NCI-H524 treated with DMSO at 0.1 percent for 48 hours (cell line): ENCODE measurements at places on chromosomes 2 and 18.

- DNase-seq: no peak
These were observed 164.4 kb downstream of the FMNL2 start for GRCh38 chr2:152499331-152499816.

- no peak for DNase-seq
These were observed 227.1 kb downstream of the RAB3GAP1 start for GRCh38 chr2:135279209-135279608.

DNA sequence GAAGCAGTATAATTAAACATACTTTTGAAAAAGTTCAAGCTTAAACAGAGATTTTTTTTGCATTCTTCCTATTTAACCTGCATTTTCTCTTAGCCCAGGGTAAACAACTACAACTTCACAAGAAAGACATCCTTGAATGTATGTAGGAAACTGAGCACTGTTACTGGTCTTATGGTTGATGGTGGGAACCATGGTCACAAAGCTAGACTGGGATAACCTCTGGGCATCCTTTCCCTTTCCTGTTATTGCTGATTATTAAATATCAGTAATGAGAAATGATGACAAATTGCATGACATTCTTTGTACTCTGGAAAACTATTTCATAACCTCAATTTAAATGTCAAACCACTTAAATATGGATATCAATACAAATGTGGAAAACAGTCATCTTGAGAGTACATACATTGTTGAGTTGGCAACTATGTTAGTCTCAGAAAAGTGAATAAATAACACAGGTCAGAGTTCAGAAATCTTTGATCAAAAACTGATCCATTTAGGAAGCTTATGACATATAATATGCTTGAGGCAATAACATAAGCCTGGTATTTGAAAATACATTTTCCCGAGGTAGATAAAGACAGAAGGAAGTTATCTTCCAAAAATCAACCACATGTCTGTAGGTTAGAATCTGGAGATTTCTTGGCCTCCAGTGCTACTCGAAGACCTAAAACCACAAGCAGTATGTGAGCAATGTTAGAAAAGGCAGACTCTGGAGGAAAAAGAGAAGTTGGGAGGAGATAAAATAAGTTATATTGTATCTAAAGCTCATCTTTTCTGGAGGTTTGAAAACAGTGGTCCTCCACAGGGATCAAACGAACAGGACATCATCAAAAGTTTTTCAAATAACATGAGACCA is 65.2 kb upstream of the ST8SIA5 start:
- no peak for DNase-seq

GRCh38 chr18:519019-519879 is 18.7 kb upstream of the COLEC12 start:
- no peak for DNase-seq

DNA sequence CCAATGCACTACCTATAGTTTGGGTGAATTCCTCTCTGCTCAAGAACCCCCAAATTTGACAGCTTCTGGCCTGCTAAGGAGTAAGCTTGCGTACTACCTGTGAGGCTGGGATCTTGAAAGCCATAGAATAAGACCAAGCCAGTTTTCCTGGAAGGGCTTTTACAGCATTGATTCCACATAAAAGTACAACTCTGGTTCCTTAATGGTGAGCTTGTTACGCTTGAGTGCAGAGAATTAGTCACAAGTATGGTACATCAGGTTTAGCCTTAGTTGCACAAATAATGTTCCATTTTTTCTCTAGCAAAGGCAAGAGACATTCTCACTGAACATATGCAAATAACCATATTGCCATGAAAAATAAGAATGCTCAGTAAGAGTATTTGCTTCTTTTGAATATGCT is 39.1 kb upstream of the STK39 start:
- no peak for DNase-seq

GRCh38 chr2:226466589-226466988 is 333.0 kb downstream of the IRS1 start:
- DNase-seq: no peak

- no peak for DNase-seq
These were observed 26.9 kb downstream of the ANO7 start for GRCh38 chr2:241215421-241215820.

DNA sequence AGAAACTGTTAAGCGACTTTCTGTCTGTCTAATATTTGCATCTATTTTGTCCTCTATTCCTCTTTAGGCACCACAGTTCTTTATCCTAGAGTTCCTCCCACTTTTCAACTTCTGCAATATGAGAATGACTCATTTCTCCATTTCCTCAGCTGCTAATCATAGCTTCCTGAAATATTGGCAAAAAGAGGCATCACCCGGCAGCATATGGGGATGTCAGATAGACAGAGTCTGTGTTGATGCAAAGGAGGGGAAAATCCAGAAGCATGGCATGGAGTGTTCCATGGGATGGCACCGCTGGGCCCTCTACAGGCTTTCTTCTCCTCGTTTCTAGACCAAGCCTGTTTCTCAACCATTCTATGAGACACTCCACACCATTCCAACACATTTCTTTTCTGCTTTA is 93.4 kb downstream of the DOCK10 start:
- DNase-seq: no peak

DNA sequence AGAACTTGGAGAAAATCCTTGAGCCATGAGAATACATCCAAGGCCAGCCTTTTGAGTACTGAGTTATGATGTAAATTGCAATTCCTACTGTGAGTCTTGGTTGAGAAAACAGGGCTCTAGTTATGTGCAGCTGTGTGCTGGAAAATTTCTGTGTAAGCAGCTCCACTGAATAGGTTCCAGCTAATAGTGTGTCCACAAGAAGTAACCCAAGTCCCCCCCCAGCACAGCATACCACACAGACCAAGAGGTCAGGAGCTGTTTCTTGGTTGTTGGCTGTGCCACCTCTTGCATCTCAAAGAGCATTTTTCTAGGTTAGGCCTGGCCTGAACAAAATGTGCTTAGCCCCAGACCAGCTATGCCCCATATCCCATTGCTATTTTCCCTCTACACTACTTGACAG is 36.8 kb upstream of the APCDD1 start:
- no peak for DNase-seq

- no peak for DNase-seq
These were observed 2.6 kb downstream of the CHRNG start for GRCh38 chr2:232541961-232542714.

DNA sequence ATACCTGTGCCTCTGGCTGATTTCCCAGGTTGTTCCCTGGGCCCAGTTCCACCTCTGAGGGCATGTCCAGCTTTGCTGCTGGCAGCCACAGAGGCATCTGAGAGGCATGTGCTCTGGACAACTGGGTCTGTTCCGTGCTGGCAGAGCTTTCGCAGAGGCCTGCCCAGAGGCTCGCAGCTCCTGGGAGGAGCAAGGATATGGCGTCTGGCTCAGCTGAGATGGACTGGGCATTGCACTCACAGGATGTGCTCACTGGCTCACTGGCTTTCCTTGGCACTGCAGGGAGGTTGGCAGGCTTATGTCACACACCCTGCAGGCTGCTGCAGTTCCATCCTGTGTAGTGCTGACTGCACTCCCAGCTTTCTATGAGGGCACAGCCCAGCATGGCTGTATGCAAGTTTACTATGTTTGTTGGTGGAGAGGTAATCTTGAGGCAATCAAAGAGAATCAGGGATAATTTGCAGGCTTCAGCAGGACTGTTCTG is 172.3 kb downstream of the PRKCE start:
- no peak for DNase-seq

GRCh38 chr2:216507220-216508160 is 8.8 kb downstream of the RPL37A start:
- DNase-seq: no peak

- DNase-seq: no peak
These were observed 40.3 kb downstream of the SOWAHC start for GRCh38 chr2:109654326-109655050.
